D341Med (cell line): ENCODE measurements at places on chromosomes 1 and 21.

- no peak for DNase-seq
These were observed 68.1 kb upstream of the AK4 start for GRCh38 chr1:65079941-65080340.

DNA sequence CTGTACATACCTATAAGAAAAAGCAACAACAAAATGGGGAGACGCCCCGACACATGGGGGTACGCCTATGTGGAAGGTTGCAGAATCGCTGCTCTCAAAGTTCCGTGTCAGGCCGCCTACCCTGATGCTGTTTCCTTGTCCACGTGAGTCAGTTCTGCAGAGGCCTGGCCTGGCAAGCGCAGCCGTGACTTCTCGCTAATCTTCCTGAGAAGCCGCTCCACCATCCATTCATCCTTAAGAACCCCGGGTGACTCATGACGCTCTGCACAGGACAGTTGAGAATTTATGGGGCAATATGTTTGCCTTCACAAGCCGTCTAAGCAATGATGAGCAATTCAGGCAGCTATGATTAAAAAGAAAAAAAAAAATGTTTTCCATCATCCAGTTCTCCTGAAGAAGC, 122.3 kb upstream of the TMPRSS2 start:
- no peak for DNase-seq

GRCh38 chr21:26506956-26507355, 66.1 kb downstream of the CYYR1 start:
- no peak for DNase-seq

- DNase-seq = no peak
These were observed 125.9 kb upstream of the ESRRG start for GRCh38 chr1:216849146-216849545.

DNA sequence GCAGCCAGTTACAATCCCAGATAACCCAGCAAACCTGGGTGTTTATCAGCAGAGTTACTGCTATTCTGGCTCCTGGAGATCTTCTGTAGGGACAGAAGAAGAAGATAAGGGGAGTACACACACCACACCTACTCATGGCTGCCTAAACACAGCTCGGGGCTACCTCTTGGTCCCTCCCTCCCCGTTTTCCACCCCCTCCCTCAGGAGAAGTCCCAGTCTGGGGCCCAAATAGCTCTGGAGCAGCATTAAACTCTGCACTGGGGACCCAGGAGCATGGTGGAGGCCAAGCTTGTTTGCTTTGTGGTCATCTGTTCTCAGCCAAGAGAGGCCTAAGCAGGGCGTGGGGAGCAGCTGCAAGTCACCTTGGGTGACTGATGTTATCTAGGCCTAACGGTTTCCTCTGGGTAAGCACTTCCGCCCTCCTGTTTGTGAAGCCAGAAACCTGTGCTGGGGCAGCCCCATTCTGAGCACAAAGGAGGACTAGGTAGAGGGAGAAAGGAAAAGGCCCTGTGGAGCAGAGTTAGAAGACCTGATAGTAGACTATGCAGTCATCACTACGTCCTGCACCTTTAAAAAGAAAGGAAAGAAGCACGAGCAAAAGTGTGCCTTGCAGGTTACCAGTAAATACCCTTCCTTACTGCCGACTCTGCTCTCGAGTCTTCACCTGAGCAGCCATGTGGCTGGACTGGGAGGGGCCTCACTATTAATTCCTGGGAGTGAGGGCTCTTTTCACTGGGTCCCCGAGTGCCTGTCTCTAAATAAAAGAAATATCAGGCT, 2.0 kb upstream of the RCSD1 start:
- DNase-seq = no peak

GRCh38 chr1:184146202-184146601, 94.7 kb downstream of the TSEN15 start:
- DNase-seq = no peak

DNA sequence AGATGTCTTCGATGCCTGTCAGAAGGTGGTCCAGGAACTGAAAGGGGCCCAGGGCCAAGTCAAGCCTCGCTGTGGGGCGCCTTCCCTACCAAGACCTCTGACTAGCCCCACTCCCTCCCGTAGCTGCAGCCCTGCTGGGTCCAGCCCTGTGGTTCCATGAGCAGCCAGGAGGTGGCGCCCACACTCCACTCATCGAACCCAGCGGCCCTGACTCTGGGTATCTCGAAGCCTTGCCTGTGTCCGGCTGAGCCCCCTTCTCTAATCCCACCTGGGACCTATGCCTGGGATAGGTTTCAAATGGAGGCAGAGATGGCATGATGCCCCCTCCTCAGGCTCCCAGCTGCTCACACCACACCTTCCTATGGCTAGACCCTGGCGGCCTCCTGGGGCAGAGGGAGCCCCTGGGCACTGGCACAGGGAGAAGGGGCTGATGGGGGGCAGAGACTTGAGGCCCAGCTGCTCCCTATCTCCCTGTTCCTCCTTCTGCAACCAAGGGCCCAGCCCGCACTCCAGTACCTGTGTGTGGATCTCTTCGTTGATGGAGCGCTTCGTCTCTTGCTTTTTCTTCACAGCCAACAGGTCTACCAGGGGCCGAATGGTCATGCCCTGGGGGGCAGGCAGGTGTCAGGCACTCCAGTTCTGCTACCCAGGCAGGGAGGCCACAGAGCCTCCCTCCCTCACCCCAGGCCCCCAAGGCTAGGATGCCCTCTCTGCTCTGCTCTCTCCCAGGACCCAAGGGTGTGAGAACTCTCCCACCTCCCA, 52.0 kb downstream of the SLC9A1 start:
- DNase-seq = peak; percentile 87

DNA sequence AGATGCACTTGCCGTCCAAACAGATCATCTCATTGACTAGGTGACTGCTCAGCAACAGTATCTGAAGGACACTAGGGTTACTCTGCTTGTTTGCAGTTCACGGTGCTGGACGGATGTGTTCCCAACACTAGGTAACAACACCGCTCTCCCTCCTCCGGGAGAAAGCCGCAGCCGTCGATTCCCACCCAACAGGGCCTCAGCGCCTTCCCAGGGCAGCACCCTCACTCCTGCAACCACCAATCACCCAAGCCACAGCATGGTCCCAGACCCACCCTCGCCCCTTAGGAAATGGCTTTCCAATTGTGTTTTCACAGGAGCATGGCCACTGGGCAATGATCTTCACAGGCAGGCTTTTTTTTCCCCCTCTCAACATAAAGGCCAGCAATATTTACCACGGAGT, 779 bp downstream of the TLR5 start:
- no peak for DNase-seq

GRCh38 chr21:45613881-45614280, 29.6 kb upstream of the PCBP3 start:
- DNase-seq = no peak

DNA sequence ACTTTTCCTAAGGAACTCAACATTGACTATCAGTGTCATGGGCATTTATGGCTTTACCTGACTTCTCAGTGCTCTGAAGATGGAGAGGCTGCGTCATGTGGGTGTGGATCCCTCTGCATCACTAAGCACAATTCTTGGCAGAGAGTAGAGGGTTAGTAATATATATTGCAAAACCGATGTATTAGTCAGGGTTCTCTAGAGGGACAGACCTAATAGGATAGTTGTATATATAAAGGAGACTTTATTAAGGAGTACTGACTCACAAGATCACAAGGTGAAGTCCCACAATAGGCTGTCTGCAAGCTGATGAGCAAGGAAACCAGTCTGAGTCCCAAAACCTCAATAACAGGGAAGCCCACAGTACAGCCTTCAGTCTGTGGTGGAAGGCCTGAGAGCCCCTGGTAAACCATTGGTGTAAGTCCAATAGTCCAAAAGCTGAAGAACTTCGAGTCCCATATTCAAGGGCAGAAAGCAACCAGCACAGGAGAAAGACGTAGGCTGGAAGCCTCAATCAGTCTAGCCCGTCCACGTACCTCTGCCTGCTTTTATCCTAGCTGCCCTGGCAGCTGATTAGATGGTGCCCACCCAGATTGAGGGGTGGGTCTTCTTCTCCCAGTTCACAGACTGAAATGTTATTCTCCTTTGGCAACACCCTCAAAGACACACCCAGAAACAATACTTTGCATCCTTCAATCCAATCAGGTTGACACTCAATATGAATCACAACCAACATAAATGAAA, 159.7 kb upstream of the NRIP1 start:
- no peak for DNase-seq

DNA sequence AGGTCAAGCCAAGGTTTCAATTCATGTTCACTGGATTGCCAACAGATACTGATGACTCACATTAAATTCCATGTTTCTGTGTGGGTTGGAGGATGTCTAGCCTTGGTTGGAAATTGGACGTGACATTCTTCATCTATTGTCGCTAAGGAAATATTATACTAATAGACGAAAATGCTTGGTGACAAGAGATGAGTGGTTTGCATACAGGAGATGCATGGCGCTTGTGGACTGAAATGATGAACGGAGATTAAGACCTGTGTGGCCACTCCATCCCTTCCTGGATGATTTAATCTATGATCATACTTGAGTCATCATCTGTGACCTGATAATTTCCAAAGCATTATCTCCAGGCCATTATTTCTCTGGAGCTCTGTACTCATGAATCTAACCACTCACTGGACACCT, 97.0 kb upstream of the CD34 start:
- DNase-seq = no peak

DNA sequence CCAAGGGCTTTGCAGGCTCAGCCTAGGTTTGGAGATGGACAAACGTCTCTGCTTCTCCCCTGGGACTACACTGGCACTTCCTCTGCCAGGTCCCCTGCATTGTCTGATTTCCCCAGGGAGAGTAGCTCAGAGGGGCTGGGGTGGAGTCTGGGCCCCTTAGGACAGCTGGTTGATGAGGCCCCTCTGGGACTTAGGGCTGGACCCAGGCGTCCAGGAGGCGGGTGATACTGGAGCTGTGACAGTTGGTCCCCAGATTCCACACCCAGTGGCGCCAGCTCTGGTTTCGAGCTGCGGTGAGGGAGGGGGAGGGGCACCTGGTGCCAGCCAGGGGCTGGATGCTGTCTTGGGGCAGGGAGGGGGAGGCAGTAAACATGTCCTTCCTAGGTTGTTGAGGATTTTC, 7.4 kb upstream of the MEX3A start:
- peak; percentile 97 for DNase-seq

GRCh38 chr1:203968761-203969160, 104.2 kb upstream of the SOX13 start:
- no peak for DNase-seq

- DNase-seq = no peak
These were observed 83.3 kb upstream of the PGBD5 start for GRCh38 chr1:230509281-230509977.

GRCh38 chr1:184449916-184450315, 63.1 kb downstream of the C1orf21 start:
- no peak for DNase-seq

- no peak for DNase-seq
These were observed 50.5 kb upstream of the PRRC2C start for GRCh38 chr1:171434717-171435346.

GRCh38 chr1:161088587-161089110, 709 bp downstream of the NECTIN4 start:
- no peak for DNase-seq

DNA sequence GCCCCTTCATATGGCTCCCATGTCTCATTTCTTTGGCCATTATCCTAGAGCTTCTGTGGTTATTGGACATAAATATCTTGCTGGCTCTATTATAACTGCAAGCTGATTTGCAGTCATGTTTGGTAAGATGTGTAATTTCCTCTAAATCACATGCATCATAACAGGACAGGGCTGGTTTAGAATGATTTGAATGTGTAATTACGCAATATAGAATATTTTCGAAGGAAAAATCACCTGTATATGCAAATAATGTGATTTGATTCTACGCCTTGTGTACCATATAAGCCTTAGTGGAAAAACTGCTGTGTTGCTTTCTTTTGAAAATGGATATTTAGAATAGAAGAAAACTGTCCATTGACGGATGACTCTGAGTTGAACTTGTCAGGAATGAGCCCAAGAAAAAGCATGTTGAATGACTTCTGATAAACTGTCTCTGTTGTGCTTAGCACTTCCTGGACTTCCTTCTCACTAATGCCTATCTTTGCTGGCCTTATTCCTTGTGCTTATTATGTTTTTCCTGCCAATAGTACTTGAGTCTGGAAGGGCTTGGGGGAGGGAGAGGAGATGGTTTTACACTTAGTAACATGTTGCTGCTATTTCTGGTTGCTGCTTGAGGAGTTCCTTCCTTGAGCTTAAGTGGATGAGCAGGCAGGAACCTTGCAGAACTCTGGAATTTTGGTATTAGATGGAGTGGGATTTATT, 6.5 kb downstream of the CACHD1 start:
- no peak for DNase-seq

DNA sequence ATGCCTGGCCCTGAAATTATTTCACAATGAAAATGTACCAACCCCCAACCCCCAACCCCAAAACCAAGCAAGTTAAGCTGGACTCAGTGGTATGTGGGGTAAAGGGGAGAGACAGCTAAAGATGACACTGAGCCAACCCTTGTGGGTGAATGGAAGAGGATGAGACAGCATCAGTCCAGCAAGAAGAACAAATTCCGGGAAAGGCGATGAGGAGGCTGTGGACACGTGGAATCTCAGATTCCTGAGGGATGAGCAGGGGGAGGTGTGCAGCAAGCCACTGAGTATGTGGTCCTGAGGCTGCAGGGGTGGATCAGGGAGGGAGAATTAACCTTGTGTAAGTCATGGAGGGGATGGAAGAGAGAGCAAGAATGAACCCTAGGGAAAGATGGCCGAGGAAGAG, 14.4 kb upstream of the ZNF362 start:
- DNase-seq = no peak

GRCh38 chr1:113205980-113206766, 133.2 kb downstream of the LRIG2 start:
- no peak for DNase-seq

DNA sequence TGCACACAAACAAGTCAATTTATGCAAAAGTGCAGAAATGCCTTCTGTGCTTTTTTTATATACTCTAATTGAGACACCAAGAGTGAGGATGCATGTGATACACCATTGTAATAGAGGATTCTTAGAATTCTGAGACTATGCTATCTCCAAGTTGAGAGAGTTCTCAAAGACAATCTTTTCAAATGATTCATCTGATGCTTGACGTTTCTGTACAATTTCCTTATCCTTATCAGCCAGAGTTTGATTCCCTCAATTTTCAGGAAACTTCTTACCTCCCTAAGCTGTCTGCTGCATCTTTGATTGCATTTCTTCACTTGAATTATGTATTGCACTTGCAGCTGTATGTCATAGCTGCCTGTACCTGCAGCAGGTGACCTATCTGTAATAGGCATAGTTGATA, 211.3 kb upstream of the SPAG17 start:
- no peak for DNase-seq

DNA sequence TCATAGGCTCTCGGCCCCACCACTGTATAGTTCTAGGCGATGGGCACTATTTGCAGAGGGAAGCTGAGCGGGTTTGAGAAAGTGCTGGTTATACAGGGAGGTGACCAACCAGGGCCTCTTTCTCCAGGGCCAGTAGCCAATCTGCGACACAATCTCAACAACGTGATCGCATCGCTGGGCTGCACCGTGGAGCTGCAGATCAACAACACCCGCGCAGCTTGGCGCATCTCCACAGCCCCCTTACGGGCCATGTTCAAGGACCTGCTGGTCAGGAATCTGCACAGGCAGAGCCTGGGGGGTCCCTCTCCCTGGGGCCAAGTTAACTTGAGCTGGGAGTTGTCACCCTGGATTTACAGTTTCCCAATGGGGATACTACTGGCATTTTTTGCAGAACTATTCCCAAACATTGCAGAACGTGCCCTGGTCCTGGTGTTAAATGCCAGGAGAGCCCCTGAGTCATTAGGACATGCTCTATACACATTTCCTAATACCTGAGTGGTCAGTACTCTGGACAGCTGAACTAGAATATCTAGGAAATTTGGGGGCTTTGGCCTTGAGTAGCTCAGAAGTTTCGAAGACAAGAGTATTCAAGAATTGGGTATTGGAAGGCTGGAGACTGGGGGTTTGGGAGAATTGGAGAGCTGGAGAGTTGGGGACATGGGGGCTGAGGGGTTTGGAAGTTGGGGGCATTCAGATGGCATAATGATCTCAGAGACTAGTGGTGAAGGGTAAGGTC, 6.9 kb downstream of the DCST1 start:
- no peak for DNase-seq
